Neural crest cell (in vitro differentiated cells): ENCODE measurements at places on chromosomes 1 and 21. TPM values are rescaled to one million over a fixed set of nuclear protein-coding genes. Genes with fewer than 3 reads are reported as not detected.

The TRNAU1AP gene
- total RNA-seq, result 36.1 and 39.2 TPM in 2 replicates

The HES3 gene
- 23.6 and 25.2 TPM in 2 replicates for total RNA-seq

The USP33 gene
- 64.1 and 67.4 TPM in 2 replicates for total RNA-seq

The CAMK2N1 gene
- 31.4 and 34.7 TPM in 2 replicates for total RNA-seq

The CFAP298 gene
- total RNA-seq, result 44.7 and 46.3 TPM in 2 replicates

The PARP1 gene
- total RNA-seq, result 313 and 329 TPM in 2 replicates

The ZFP69B gene
- total RNA-seq, result 14.3 and 15.7 TPM in 2 replicates

The TBX19 gene
- 0.68 and 0.93 TPM in 2 replicates for total RNA-seq

The NUF2 gene
- total RNA-seq, result 45.9 and 48.4 TPM in 2 replicates

The IER5 gene
- total RNA-seq, result 7.5 and 7.7 TPM in 2 replicates

The IPP gene
- 16.8 and 18.8 TPM in 2 replicates for total RNA-seq

The CLCA1 gene
- not detected in 2 replicates for total RNA-seq

The DCST2 gene
- total RNA-seq, result 1.3 and 3.4 TPM in 2 replicates

The NES gene
- total RNA-seq, result 248 and 265 TPM in 2 replicates
